ENCODE measurements at places on chromosomes 6 and 20.

DNA sequence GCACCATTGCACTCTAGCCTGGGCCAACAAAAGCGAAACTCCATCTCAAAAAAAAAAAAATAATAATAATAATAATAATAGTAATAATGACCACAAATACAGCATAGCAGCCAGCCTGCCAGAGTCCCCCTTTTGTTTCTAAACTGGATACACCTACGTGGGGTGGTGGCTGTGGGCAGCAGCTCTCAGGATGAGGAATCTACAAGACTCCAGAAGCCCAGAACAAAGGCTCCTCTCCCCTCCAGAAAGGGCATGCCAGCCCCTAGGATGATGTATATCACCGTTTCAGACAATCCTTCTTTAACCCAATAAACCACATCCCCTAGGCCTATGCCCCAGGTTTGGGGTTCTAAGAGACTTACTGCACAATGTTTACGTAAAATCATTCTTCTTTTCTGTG, 155.9 kb downstream of the QRSL1 start:
- DNase-seq, result no peak

GRCh38 chr20:62025832-62026563, 39.7 kb downstream of the TAF4 start:
- peak; percentile 24 for DNase-seq

- no peak for DNase-seq
Observed at GRCh38 chr6:149915970-149916865, 6.7 kb downstream of the RAET1G start.

DNA sequence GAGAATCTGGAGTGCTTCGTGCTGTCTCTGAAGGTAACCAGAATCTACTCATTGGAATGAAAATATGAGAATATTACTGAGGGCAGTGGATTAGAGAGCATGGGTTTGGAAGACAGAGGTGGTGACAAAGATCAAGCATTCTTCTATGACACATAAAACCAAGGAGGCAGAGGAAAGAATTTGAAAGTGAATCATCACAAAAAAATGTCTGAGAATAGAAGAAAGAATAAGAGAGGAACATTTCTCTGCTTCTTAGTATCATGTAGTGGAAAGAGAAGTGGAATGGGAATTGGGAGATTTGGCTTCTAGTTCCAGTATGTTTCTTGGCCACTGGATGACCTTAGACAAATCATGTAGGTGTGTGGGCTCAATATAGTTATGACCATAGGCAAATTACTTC, 474.0 kb downstream of the TFAP2B start:
- no peak for DNase-seq

DNA sequence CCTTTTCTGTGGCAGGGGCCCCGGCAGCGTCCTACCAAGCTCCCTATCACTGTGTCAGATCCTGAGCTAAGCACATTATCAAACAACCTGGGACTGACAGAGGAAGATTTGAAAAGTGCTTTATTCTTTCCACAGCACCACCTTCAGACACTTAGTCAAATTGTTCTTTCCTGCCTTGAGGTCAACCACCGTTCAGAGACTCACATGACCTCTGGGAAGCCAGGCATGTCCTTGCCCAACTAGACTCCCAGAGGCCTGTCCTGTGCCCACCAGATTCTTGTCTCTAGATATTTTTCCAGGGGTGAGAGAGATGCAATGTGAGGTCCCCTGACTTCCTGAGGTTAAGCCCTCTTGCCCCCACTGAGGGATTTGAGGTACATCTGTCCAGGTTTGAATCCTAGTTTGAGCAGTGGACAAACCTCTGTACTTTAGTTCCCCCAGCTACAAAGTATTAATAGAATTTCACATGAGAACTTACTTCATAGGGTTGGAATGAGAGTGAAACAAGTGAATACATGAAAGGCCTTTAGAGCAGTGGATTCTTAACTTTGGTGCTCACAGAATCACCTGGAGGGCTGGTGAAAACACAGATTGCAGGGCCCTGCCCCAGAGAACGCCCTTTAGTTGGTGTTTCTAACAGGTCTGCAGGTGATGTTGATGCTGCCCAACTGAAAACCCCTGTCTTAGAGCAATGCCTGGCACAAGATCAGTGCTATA, 179.8 kb downstream of the CLIC5 start:
- no peak for DNase-seq

DNA sequence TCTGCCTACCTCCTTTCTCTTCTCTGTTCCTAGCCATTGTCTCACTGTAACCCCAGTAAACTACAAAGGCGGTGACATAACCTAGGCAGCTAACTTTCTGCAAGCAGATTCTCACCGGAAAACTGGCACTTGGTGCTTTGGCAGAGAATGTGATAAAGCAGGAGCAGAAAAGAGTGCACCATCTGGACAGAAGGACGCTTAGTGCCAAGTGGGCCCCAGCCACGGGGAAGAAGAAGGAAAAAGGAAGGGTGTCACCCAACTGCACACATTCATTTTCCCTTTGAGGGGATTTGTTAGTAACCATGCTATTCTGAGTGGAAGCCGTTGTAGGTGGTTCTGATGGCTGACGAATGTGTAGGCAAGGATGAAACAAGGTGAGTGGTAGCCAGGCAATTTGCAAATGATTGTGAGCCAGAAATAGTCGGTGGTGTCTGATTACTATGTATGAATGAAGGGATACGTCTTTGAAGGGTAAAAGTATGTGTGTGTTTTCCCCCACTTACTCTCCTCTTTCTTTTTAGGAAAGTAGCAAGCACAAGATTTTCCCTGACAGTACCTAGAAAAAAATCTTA, 148.3 kb upstream of the STXBP5 start:
- no peak for DNase-seq

GRCh38 chr6:147156218-147156617, 48.0 kb upstream of the STXBP5 start:
- DNase-seq, result no peak

- peak; percentile 85 for DNase-seq
Observed at GRCh38 chr6:32529697-32530430, at the start of gene HLA-DRB5. TSS of gene HLA-DRB5 (minus strand) at chr6:32530287. CDS start at chr6:32530224, 63 bp downstream.

- no peak for DNase-seq
Observed at GRCh38 chr6:161225681-161226008, 48.2 kb downstream of the AGPAT4 start.

DNA sequence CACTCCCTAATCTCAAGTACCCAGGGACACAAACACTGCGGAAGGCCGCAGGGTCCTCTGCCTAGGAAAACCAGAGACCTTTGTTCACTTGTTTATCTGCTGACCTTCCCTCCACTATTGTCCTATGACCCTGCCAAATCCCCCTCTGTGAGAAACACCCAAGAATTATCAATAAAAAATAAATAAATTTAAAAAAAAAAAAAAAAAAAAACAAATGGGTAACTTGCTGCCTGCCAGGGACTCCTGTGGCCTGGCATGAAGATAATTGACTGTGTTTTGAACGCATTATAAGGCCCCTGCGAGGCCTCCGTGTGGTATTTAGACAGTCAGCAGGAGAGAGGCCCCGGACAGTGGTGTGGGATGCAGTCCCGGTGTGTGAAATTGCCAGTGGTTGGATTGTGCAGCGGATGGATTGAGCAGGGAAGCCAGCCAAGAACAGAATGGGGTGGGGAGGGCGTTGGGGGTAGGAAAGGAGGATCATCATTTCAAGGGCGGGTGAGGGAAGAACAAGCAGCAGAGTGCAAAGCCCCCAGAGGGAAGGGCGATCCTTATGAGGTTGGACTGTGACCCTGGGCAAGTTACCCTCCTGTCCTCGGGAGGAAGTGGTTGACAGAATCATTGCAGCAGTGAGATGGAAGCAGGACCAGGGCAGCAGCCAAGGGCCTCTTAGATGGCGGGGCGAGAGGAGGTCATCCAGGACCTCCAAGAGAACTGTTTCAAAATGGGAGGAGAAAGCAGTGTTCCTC, 43.3 kb downstream of the PPARD start:
- DNase-seq, result no peak

- no peak for DNase-seq
Observed at GRCh38 chr20:24453869-24454268, 15.6 kb upstream of the SYNDIG1 start.

DNA sequence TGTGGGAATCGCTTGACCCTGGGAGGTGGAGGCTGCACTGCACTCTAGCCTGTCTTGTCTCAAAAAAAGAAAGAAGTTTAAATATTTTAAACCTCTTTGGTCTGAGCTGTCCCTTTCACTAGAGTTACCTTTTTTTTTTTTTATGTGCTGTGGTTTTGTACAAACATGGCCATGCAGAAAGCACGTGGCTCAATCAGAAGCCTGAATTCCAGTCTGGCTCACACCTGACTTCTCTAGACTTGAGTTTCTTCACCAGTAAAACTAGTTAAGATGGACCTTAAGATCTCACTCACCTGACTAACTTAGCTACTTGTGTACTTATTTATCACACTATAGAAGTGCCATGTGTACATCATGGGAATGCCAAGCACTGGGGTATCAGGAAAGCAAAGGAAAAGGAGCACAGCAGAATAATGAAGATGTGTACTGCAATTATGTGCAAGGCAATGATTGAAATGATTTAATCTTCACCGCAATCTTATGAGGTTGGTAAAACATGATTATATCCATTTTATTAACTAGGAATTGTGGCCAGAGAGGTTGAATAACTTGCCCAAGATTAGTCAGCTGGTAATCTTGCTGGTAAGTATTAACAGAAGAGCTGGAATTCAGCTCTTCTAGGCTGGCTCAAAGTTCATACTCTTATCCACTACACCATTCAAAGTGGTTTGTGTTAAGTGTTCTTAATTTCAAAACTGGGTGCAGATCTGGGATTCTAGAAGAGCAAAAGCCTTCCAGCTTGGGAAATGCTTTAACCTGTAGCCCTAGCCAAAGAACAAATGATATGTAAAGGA, 10.7 kb downstream of the HMGN3 start:
- no peak for DNase-seq

DNA sequence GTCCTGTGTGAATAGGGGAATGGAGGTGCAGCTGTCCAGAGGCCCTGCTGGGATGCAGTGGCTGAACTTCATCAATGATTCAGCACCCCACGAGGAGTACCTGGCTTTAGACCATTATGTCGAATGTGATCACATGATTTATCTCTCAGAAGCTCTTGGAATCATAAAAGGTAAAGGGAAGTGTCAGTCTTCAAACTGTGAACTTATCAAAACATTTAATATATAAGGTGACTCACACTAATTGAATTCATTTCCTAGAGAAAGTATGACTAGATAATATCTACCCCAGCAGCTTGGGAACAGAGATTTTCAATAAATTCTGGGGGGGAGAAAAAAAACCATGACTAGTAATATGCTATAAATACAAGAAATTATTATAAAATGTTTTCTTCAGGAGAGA, 29.5 kb downstream of the ALDH8A1 start:
- DNase-seq, result no peak

- DNase-seq, result no peak
Observed at GRCh38 chr6:93604951-93605350, 185.6 kb upstream of the EPHA7 start.

GRCh38 chr6:81166770-81167169, 585.7 kb downstream of the TENT5A start:
- no peak for DNase-seq

GRCh38 chr6:75532521-75532920, 38.9 kb upstream of the FILIP1 start:
- no peak for DNase-seq

DNA sequence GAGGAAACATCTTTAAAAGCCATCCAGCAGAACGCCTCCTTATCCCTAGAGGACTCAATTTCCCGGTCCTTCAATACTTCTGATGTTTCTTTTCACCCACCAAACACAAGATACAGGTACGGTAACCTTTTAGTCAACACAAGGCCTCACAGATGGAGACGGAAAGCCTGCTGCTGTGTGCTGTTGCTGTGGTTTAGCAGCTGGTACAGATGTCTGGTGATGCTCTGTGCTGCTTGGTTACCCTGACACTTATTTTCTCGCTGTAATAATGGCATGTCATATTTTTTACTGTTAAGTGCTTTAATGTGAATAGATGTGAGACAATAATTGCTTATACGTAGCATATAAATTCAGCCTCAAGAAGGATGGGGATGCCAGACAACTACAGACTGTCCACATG, 25.3 kb downstream of the GMDS start:
- DNase-seq, result no peak

GRCh38 chr6:21461844-21462518, 131.6 kb upstream of the SOX4 start:
- DNase-seq, result no peak

- DNase-seq, result no peak
Observed at GRCh38 chr20:9186396-9186795, 117.5 kb downstream of the PLCB4 start.

- no peak for DNase-seq
Observed at GRCh38 chr20:32526541-32526940, 58.6 kb downstream of the NOL4L start.

DNA sequence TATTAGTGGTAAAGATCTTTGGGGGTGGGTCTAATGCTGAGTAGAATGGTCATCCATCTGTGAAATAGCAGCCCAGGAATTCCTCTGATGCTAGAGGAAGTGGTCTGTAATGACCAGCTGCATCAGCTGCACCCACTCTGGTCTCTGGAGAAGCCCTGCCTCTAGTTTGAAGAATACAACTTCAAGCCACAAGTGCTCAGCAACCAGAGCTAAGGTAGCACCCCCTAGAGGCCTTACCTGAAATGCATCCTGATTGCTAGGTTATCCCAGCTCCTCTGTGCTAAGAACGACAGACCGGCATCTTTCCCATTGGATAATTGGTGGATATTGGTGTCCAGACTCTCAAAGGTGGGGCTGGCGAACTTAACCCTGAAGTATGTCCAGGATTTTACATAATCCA, 58.2 kb downstream of the DNAH8 start:
- DNase-seq, result peak; percentile 11
